ENCODE measurements at places on chromosomes 7 and 10.

DNA sequence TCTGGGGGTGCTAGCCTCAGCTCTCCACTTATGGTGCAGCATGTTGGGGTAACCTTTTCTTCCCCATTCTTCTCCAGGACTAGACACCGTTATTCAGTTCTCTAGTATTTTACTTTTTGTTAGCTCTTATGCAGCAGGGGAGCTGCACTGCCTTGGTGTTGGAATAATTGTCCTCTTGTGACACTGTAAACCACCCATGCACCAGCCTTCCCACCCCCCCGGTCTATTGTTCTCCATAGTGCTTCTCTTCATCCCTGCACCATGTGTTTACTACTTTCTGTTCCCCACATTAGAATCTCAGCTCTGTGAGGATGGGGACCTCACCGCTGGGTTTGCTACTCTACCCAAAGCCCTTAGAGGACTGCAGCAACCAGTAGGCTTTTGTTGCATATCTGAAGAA lies 230.7 kb downstream of the RPS24 start:
- no peak for DNase-seq

DNA sequence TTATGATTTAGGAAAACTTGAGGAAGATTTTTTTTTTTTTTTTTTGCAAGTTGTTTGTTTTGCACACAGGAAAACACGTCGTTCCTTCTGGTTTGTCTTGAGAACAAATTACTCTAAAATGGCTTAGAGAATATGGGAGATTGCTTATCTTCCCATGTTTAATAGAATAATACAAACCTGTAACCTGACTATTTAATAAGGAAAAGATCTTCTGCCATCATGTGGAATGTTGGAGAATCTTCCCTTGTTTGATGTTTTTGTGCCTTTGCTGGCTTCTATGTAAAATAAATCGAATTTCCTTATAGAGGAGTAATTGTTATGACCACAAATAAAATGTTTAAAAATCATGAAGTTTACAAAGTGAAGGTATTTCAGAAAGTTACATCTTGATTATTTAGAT lies 818.8 kb downstream of the GATA3 start:
- no peak for DNase-seq

GRCh38 chr10:3635697-3636096 lies 149.3 kb downstream of the KLF6 start:
- no peak for DNase-seq

- DNase-seq = no peak
These were observed 135.9 kb downstream of the ITGB8 start for GRCh38 chr7:20466543-20467021.

- no peak for DNase-seq
These were observed 41.8 kb downstream of the DLD start for GRCh38 chr7:107932805-107933204.

DNA sequence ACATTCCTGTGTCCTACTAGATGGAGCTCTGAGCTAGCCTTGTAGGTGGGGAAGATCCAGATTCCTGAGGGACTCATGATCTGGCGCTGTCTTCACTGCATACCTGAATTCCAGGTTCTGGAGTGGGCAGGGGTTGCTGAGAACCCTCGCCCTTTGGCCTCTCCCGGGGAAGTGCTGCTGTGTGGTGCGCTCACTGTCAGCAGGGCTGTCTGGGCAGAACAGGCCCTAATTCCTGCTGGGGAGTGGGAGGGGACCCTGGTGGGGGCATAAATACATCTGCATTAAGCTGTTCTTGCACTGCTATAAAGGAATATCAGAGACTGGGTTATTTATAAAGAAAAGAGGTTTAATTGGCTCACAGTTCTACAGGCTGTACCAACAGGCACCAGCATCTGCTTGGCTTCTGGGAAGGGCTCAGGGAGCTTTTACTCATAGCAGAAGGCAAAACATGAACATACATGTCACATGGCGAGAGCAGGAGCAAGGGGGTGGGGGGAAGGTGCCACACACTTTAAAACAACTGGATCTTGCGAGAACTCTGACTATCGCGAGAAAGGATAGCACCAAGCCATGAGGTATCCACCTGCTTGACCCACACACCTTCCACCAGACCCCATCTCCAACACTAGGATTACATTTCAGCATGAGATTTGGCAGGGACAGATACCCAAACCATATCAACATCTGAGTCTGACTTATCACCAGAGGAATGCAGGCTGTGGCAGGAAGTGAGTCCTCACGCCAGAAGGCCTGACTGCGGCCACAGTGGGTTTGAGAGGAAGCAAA lies 115.0 kb downstream of the ADCY1 start:
- DNase-seq = peak; percentile 61

DNA sequence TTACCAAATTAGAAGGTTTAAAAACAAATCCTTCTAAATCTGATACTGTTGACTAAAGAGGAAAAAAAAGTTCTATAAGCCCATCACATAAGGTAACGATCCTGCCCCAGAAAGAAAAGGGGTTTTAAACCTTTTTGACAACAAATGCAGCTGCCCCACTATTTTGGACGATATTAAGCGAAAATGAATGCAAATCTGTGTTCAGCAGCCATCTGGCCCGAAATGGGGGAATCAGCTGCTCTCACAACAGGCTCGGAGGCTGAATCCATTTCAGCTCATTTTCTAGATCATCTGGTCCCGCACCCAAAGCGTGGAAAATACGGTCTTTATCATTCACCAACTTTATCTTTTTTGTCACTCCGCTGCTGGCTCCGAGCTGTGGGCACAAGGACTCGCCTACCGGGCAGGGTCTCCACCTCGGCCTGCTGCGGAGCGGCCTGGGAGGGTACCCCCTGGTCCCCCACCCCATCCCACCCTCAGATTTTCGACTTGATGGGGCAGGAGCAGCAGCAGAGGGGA lies 2.4 kb upstream of the EBF3 start:
- DNase-seq = no peak

GRCh38 chr10:112842832-112843360 lies 107.2 kb upstream of the TCF7L2 start:
- DNase-seq = no peak

DNA sequence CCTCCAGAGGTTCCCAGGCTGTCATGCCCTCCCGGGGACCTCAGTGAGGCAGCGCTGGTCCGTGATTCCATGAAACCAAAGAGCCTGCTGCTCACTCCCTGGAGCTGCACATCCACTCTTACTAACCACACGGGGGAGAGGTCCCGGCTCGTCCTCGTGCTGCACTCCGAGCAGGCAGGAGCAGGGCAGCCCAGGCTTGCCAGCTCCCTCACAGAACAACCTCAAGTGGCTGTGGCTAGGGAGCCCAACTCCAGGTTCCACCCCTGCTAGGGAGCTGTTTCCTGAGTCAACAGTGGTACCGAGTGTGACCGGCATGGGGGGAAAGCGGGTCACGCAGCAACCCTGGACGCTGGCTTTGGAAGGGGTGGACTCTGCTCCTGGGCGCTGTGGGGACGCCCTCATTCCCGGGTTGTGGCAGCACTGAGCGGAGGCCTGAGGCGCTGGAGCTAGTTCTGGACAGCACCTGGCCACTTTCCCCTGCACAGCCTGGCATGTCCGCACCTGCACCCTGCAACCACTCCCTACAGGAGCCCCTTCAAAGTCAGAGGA lies 27.9 kb upstream of the PPP2R2D start:
- no peak for DNase-seq

DNA sequence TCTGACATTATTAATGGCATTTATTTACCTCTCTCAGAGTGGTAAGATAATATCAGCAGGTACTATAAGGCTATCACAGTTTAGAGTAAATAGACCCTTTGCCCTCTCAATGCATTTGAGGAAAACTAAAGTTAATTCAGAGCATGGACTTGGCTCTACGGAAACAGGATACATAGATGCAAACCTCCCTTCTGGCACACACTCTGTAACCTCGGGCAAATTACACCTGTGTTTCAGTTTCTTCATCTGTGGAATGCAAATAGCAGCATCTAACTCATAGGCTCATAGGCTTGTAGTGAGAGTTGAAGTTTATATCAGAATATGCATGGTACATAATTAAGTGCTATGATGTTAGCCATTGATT lies 5.6 kb downstream of the RAPGEF5 start:
- DNase-seq = no peak

DNA sequence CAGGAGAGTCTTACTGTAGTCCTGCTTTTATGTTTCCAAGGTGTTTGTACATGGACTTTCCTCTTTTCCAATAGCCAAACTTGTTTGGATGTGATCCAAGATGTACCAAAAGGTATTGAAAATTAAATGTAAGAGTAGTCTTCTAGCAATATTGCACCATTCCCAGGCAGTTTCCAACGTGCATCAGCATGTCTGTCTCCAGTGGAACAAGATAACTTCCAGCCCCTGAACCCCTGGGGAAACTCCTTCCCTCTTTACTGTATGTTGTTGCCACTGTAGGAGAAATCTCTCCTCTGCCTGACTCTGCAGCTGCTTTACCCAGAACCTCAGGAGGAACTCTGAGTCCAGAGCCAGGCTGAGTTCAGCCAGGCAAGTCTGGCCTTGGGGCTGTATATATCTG lies 18.5 kb downstream of the ARMC10 start:
- DNase-seq = no peak

DNA sequence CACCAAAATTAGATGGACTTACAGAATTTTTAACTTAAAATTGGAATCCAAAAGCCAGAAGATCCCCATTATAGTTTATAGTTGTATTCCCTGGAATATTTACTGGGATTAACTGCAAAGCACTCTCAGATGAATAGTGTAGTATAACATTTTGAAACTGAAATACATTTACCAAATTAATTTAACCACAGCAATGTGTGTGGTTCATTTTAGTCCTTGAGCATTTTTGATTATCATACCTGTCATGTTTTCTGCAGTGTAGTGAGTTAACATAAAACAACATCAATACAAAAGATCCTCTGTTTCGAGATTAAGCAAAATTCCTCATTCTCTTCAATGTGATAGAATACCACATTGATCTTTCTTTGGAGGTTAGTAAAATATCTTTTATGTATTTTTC lies 3.7 kb downstream of the VIM start:
- DNase-seq = no peak

GRCh38 chr7:105228555-105228954 lies 160.2 kb downstream of the SRPK2 start:
- no peak for DNase-seq

DNA sequence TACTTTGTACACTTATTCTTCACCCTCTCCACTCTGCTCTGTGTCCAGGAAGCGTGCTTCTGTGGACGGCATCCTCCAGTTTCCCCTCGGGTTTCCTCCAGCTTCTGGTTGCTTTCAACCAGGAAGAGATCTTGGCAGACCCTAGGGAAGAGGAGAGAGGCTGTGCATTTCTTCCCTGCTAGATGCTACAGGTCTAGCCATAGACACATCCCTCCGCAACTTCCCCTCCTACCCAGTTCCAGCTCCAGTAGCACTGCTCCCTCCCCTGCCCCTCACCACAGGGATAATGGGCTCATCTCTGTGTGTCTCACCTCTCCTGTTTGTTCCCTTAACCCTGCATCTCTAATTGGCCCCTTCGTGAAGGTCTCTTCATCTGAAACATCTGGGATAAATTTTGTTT lies 16.3 kb downstream of the TLL2 start:
- peak; percentile 32 for DNase-seq

DNA sequence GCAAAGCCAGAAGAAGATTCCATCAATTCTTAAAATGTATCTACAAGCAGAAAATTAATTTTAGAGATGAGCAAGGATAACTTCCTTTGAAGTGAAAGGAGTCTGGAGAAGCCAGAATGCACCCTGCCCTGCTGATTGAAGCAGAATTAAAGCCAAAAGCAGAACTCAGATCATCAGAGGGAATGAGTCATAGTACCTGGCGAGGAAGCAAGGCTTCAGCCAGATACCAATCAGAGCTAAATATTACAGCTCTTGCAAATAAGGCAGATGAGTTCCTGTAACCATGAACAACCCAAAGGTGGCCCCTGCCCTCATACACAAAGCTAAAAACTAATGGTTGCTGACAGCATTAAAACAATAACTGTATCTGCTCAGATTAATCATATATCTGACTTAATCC lies 10.4 kb downstream of the HTR7 start:
- DNase-seq = no peak

DNA sequence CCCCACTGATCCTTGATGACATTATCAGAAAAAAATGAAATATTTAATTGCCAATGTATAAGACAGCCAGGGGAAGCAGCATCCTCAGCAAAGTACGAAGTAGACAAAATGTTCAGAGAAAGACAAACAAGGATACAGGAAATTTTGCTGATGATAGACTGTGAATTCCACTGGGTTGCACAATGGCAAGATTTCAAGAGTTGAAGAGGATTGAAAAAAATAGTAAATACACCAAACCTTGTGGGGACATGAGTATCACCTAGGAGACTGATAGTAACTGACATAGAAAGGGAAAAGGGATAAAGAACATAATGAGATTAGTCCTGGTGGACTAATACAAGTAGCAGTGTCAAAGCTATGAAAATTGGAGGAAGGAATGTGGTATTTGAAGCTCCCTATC lies 16.5 kb downstream of the CNOT4 start:
- DNase-seq = no peak

GRCh38 chr10:84783386-84783785 lies 455.0 kb downstream of the CCSER2 start:
- no peak for DNase-seq

- DNase-seq = no peak
These were observed 30.0 kb downstream of the NET1 start for GRCh38 chr10:5442065-5442989.
